Type B pancreatic cell (in vitro differentiated cells): ENCODE measurements at places on chromosomes 5 and 9. TPM values are rescaled to one million over a fixed set of nuclear protein-coding genes. Genes with fewer than 3 reads are reported as not detected.

DNA sequence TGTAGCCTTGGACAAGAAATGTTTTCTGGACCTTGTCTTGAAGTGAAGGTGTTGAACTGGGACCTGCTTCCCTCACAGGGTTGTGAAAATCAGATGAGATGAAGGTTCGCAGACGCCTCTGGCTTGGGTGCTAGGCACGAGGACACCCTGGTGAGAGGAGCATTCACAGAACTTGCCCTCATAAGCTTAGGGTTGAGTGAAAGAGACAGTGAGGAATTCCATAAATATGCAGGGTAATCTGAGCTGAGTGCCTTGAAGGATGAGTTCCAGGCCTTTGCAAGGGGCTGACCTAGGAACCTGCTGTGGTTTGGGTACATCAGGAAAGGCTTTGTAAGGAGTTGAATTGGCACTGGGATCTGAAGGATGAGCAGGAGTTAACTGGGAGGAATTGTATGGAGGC lies 75.7 kb upstream of the SAP30L start:
- DNase-seq = no peak
- H3K36me3 ChIP-seq = no peaks in the 10 kb centered on the region
- peak overlapping the region; percentile 44 for H3K27ac ChIP-seq
- no peak overlapping the region for H3K4me3 ChIP-seq

GRCh38 chr9:116741086-116741740 lies 54.1 kb downstream of the TRIM32 start:
- peaks cover 14% of the 10 kb centered on the region for H3K27me3 ChIP-seq
- no peak overlapping the region for H3K27ac ChIP-seq
- no peak for DNase-seq
- H3K36me3 ChIP-seq = no peaks in the 10 kb centered on the region
- H3K4me1 ChIP-seq = no peaks in the 10 kb centered on the region
- H3K4me3 ChIP-seq = no peak overlapping the region

DNA sequence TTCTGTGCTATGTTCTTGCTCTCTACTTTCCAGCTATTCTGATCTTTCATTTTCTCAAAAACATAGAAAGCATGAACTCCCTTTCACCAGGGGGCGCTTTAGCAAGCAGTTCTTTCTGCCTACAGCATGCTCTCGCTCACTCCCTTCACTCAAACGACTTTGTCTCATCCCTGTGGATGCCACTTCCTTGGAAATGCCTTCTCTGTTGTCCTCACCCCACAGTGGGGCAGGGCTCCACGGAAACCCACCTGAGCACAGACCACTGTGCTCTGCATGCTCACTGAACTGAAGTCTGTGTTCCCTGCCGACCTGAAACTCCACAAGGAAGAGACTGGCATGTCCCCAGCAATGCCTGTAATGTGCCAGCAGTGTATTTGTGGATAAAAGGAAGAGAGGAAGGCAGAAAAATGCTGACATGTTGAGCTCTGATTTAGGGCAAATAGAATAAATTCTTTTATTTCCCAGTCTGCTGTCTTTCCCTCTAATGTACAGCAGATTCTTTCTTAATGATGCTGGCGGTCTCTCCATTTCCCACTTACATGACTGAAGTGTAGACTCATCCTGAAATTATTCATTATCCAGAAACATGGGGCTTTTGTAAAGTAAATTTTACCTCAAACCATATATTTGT lies 4.9 kb upstream of the ROR2 start:
- no peak overlapping the region for H3K27ac ChIP-seq
- no peaks in the 10 kb centered on the region for H3K36me3 ChIP-seq
- peak overlapping the region; percentile 61 for H3K4me3 ChIP-seq
- peaks cover 16% of the 10 kb centered on the region for H3K27me3 ChIP-seq
- DNase-seq = peak; percentile 68

The PPIC gene
- 23.4 and 57.7 TPM in 2 replicates for total RNA-seq

The NME5 gene
- total RNA-seq = 4.3 and 7.8 TPM in 2 replicates

GRCh38 chr5:82019342-82020138 lies 47.7 kb downstream of the ATG10 start:
- no peak for DNase-seq
- no peak overlapping the region for H3K4me3 ChIP-seq
- peak overlapping the region; percentile 44 for H3K27ac ChIP-seq
- peaks cover 15% of the 10 kb centered on the region for H3K4me1 ChIP-seq

- H3K36me3 ChIP-seq = no peaks in the 10 kb centered on the region
- no peak overlapping the region for H3K4me3 ChIP-seq
- no peaks in the 10 kb centered on the region for H3K27me3 ChIP-seq
- H3K27ac ChIP-seq = no peak overlapping the region
Observed at GRCh38 chr9:132049900-132050299, 29.8 kb downstream of the MED27 start.

DNA sequence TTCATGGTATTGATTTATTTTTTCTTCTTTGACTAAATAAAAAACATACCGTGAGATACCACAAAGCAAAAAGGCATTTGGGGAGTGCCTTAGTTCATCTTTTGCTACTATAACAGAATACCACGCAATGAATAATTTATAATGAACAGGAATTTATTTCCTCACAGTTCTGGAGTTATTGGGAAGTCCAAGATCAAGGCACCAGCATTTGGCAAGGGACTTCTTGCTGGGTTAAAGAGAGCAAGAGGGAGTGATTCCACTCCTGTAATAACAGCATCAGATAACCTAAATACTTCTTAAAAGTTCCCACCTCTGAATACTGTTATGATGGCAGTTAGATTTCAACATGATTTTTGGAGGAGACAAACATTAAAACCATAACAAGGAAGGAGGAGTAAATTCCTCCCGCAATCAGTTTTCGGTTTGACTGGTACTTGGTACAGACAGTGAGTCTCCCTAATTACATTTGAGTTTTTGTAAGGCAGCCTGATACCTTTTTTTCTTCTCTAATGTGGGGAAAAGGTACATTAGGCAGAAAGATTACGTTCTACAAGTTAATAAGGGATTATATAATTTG lies 8.8 kb upstream of the OMD start:
- H3K4me3 ChIP-seq = no peak overlapping the region
- no peaks in the 10 kb centered on the region for H3K27me3 ChIP-seq
- DNase-seq = no peak
- H3K4me1 ChIP-seq = no peaks in the 10 kb centered on the region

GRCh38 chr5:52684051-52684450 lies 103.7 kb upstream of the ITGA1 start:
- H3K36me3 ChIP-seq = no peaks in the 10 kb centered on the region
- H3K27ac ChIP-seq = no peak overlapping the region
- no peak for DNase-seq
- H3K27me3 ChIP-seq = no peaks in the 10 kb centered on the region

GRCh38 chr5:177036921-177037320 lies 14.4 kb downstream of the ZNF346 start:
- H3K36me3 ChIP-seq = peaks cover 20% of the 10 kb centered on the region
- H3K4me1 ChIP-seq = peaks cover 9% of the 10 kb centered on the region
- H3K4me3 ChIP-seq = no peak overlapping the region
- no peak for DNase-seq
- H3K27me3 ChIP-seq = no peaks in the 10 kb centered on the region

GRCh38 chr5:172370648-172371545 lies 83.4 kb downstream of the SH3PXD2B start:
- no peak overlapping the region for H3K27ac ChIP-seq
- H3K36me3 ChIP-seq = peaks cover 49% of the 10 kb centered on the region
- DNase-seq = no peak
- H3K4me3 ChIP-seq = no peak overlapping the region
- H3K4me1 ChIP-seq = no peaks in the 10 kb centered on the region
- no peaks in the 10 kb centered on the region for H3K27me3 ChIP-seq

DNA sequence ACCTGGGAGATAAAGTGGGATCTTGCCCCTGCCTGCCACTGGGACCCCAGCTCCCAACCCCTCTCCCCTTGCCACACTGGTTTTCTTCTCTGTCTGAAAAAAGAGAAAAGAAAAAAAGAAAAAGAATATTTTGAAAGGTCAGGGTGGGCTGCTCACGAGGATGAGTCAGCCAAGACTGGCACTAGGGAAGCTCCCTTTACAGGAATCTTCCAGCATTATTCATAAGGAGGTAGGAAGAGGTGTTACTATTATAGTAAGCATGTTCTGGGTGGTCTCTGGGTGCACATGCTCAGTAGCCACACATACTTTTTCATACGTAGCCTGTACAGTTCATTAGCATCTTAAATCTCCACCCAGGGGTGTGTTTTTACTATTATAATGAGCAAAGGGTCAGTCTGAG lies 46.8 kb upstream of the HAND1 start:
- H3K4me3 ChIP-seq = no peak overlapping the region
- peaks cover 27% of the 10 kb centered on the region for H3K27me3 ChIP-seq
- H3K4me1 ChIP-seq = peaks cover 32% of the 10 kb centered on the region

- no peak for DNase-seq
- no peak overlapping the region for H3K4me3 ChIP-seq
- H3K36me3 ChIP-seq = no peaks in the 10 kb centered on the region
- H3K4me1 ChIP-seq = peaks cover 32% of the 10 kb centered on the region
- H3K27me3 ChIP-seq = no peaks in the 10 kb centered on the region
Observed at GRCh38 chr5:124872615-124873014, 126.2 kb upstream of the ZNF608 start.

- H3K4me3 ChIP-seq = no peak overlapping the region
- peak overlapping the region; percentile 90 for H3K27ac ChIP-seq
- no peak for DNase-seq
- H3K36me3 ChIP-seq = peaks cover 27% of the 10 kb centered on the region
- no peaks in the 10 kb centered on the region for H3K4me1 ChIP-seq
Observed at GRCh38 chr5:72347801-72348308, 27.7 kb downstream of the PTCD2 start.

The RAPGEF6 gene
- total RNA-seq = 15.6 and 23.4 TPM in 2 replicates

The SHISAL2B gene
- 0.63 TPM in 1 of 2 replicates, not detected in the other for total RNA-seq

GRCh38 chr5:68548959-68549676 lies 333.6 kb downstream of the PIK3R1 start:
- H3K27me3 ChIP-seq = peaks cover 2% of the 10 kb centered on the region
- DNase-seq = no peak
- no peak overlapping the region for H3K4me3 ChIP-seq
- no peaks in the 10 kb centered on the region for H3K36me3 ChIP-seq
- peaks cover 20% of the 10 kb centered on the region for H3K4me1 ChIP-seq

The ARSK gene
- 8.1 and 9.1 TPM in 2 replicates for total RNA-seq

DNA sequence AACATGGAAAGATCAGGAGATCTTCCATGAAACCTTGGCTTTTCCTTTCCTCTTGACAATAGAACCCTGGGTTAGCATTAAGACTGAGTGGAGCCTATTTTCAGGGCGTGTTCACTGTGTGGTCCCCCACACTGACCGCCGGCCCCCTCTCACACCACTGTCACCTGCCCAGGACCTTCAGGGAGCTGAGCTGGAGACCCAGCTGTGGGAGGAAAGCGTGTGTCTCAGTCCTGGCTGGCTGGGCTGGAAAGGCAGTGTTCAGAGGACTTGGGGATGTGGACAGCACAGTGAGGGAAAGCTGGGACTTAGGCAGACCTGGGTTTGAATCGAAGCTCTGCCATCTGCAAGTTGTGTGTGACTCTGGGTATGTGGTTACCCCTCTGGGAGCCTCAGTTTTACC lies 268.1 kb downstream of the NSG2 start:
- no peaks in the 10 kb centered on the region for H3K36me3 ChIP-seq
- H3K27me3 ChIP-seq = peaks cover 64% of the 10 kb centered on the region
- H3K27ac ChIP-seq = no peak overlapping the region

DNA sequence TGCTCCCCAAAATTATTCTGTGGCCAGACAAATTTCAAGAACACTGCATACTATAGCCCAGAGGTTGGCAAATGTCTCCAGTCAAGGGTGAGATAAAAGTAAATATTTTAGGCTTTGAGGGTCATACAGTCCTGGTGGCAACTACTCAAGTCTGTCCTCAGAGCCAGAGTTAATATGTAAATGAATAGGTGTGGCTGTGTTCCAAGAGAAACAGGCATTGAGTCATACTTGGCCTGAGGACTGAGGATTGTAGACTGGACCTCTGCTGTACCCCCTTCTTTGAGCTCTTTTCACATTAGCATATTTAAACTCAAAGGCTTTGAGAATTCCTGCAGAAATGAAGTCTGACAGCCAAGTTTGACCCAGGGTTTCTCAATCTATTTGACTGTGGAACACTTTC lies 129.2 kb upstream of the PTCH1 start:
- no peak overlapping the region for H3K4me3 ChIP-seq
- H3K27me3 ChIP-seq = no peaks in the 10 kb centered on the region
- DNase-seq = no peak
- H3K36me3 ChIP-seq = no peaks in the 10 kb centered on the region
- no peaks in the 10 kb centered on the region for H3K4me1 ChIP-seq

- H3K27ac ChIP-seq = no peak overlapping the region
- H3K4me3 ChIP-seq = no peak overlapping the region
- H3K36me3 ChIP-seq = peaks cover 9% of the 10 kb centered on the region
- peaks cover 3% of the 10 kb centered on the region for H3K27me3 ChIP-seq
- no peak for DNase-seq
- peaks cover 15% of the 10 kb centered on the region for H3K4me1 ChIP-seq
Observed at GRCh38 chr5:133404724-133405123, 207.6 kb downstream of the FSTL4 start.
